ENCODE measurements at places on chromosomes 1 and 21.

- peaks cover 3% of the 10 kb centered on the region for H3K27me3 ChIP-seq
- DNase-seq: no peak
- no peak overlapping the region for H3K27ac ChIP-seq
- H3K4me1 ChIP-seq: peaks cover 10% of the 10 kb centered on the region
- no peaks in the 10 kb centered on the region for H3K36me3 ChIP-seq
Observed at GRCh38 chr1:3319874-3320245, 134.6 kb upstream of the ARHGEF16 start.

DNA sequence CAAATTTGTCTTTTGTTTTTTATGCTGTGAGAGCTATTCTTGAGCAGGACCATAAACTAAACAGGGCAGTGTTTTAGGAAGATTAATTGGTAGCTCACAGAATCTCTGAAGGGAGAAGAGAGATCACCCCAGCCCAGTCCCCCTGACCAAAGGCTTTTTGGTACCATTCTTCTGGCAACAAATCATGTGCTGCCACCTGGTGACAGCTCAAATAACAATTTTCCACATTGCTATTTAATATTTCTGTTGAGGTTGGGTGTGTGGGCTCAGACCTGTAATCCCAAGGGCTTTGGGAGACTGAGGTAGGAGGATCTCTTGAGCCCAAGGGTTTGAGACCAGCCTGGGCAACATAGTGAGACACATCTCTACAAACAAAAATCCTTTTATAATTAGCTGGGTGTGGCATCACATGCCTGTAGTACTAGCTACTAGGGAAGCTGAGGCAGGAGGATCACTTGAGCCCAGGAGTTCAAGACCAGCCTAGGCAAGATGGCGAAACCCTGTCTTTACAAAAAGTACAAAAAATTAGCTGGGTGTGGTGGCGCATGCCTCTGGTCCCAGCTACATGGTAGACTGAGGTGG lies 2.2 kb upstream of the TESK2 start:
- H3K4me3 ChIP-seq: no peak overlapping the region
- peaks cover 15% of the 10 kb centered on the region for H3K4me1 ChIP-seq
- peak; percentile 56 for DNase-seq
- peaks cover 2% of the 10 kb centered on the region for H3K36me3 ChIP-seq
- H3K27me3 ChIP-seq: no peaks in the 10 kb centered on the region

DNA sequence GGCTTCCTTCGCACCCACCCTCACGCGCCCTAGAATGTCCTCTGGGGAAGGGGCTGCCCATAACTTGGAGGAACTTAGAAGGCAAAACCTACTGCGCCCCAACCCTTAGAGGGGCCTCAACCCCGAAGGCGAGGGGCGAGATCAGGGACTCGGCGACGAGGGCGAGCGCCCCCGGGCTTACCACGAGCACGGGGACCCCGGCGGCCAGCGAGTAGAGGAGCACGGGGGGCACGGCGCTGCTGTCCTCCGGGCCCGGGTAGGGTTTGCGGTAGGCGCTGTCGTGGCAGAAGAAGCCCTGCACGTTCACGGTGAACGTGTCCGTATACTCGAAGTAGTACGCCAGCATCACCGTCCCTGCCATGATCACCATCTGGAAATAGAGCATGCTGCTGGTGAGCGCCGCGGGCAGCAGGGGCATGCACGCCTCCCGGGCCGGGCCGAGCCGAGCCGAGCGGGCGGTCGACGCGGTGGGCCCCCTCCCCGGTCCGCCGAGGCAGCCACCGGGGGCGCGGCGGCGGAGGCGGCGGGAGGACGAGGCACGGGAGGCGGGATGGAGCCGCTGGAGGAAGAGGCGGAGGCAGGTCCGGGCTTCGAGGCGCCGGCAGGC lies 304 bp downstream of the PLPPR5 start:
- no peak for DNase-seq
- peaks cover 9% of the 10 kb centered on the region for H3K27me3 ChIP-seq
- H3K27ac ChIP-seq: no peak overlapping the region
- peak overlapping the region; percentile 44 for H3K4me3 ChIP-seq
- H3K4me1 ChIP-seq: no peaks in the 10 kb centered on the region

GRCh38 chr1:236345728-236346127 lies 48.4 kb upstream of the EDARADD start:
- no peaks in the 10 kb centered on the region for H3K4me1 ChIP-seq
- H3K4me3 ChIP-seq: no peak overlapping the region
- H3K27me3 ChIP-seq: peaks cover 9% of the 10 kb centered on the region
- no peak overlapping the region for H3K27ac ChIP-seq
- H3K36me3 ChIP-seq: no peaks in the 10 kb centered on the region
- no peak for DNase-seq

DNA sequence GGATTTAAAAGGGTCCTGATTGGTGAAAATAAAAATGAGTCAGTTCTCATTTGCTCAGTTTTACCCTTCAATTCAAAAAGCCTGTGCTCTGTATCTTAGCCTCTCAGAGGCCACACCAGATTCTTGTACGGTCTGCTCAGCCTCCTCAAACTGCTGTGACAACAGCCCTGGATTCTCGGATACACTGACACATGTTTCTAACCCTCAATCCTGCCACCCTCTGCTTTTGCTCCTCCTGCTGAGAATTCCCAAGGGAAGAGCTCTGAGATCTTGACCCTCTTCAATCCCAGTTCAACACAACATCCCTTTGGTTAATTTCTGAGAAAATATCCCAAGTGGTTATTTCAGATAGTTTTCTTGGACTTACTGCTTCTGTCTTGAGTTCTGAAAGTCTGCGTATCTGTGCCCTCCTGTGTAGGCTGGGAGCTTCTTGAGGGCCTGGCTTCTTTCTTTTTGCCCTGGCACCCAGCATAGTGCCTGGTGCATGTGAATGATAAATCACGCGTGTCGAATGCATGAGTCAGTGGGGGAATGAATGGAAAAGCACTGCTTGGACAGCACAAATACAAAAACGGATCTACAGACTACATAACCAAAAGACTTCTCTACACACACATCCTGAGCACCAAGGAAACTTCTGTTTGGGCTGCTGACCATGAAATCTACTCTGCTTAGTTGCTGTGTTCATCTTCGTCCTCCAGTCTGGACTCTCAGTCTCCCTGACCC lies 24.5 kb downstream of the IRF2BP2 start:
- peaks cover 6% of the 10 kb centered on the region for H3K27me3 ChIP-seq
- H3K4me1 ChIP-seq: peaks cover 5% of the 10 kb centered on the region
- H3K27ac ChIP-seq: no peak overlapping the region
- no peak overlapping the region for H3K4me3 ChIP-seq

GRCh38 chr1:94101613-94102525 lies 19.1 kb downstream of the ABCA4 start:
- H3K4me1 ChIP-seq: no peaks in the 10 kb centered on the region
- H3K4me3 ChIP-seq: no peak overlapping the region
- no peaks in the 10 kb centered on the region for H3K36me3 ChIP-seq
- H3K27ac ChIP-seq: no peak overlapping the region

DNA sequence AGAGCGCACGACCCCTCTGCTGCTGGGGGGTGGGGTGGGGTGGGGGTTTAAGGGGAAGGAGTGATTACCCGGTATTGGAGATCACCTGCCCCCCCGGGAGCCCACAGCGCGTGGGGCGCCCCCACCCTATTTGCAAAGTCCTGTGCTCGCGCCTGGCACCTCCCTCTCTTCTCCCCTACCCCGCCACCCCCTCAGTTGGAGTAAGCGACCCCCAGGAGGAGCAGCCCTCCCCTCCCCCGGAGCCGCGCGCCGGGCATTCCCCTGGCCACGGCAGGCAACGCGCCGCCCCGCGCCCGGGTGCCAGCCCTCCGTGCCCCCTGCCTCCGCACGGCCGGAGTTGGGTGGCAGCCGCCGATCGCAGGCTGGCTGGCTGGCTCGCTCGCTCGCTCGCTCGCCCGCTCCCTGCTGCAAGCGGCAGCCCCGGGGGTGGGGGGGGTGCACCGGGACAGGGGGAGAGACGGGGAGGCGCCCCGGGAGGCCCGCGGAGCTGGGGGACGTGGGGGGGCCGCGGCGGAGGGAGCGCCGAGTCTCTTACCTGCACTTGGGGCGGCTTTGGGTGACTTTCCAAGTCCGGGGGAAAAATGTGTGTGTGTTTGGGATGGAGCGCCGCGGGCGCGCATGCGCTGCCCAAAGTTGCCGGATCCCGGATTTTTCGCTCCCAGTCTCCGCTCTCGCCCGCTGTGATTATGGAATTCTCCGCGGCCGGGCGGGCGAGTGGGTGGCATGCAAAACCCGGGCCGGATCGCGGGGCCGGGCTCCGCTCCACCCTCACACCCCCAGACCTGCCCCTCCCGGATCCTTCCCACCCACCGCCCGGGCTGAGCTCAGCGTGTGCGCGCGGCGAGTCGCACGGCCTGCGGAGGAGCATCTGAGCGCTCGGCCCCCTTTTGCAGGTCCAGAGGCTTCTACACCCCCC lies at the start of gene CASZ1:
Gene CASZ1, minus strand, starts transcription at position 618 of the 916 bp plus-strand sequence. CDS start 102,757 bp downstream, outside the sequence.
- no peak within 1 kb of the TSS for H3K27ac ChIP-seq
- peaks cover 10% of the 10 kb centered on the region for H3K4me1 ChIP-seq
- peaks cover 35% of the 10 kb centered on the region for H3K27me3 ChIP-seq
- H3K4me3 ChIP-seq: no peak within 1 kb of the TSS

DNA sequence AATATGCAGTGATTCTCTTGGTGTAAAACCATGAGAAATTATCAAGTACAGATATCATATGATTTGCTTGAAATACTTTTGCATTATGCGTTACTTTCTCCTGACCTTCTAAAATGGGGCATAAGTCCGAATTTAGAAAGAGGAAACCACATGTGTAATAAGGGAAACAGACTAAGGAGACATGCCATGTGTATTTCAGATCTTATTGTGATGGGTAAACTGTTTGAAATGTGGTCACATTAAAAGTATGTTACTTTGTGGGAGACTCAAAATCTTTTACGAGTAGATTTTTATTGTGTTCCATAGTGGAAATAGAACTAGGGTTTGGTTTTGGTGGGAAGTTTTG lies 173.0 kb downstream of the NFIA start:
- DNase-seq: no peak
- H3K36me3 ChIP-seq: no peaks in the 10 kb centered on the region
- H3K4me3 ChIP-seq: no peak overlapping the region

- no peaks in the 10 kb centered on the region for H3K36me3 ChIP-seq
- DNase-seq: no peak
- H3K4me1 ChIP-seq: no peaks in the 10 kb centered on the region
- no peak overlapping the region for H3K4me3 ChIP-seq
- peaks cover 25% of the 10 kb centered on the region for H3K27me3 ChIP-seq
Observed at GRCh38 chr1:110174961-110175360, 24.7 kb downstream of the SLC6A17 start.

DNA sequence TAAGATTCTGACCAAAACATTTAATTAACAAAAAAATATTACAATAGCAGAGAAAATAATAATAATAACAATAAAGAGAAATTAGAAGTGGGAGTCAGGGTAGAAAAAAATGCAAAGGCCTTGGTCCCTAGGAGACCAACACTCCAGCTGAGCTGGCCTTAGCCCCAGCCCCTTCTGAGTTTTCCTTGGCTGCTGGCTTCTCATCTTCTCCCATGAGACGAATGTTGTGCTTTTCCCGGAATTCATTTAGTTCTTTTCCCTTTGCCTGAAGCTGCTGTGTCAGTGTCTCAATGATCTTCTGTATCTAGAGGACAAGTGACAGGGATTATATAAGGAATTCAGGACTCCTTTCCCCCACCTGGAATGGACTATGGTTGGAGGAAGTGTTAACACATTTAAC lies 2.4 kb downstream of the KLHDC9 start:
- no peak for DNase-seq
- no peaks in the 10 kb centered on the region for H3K27me3 ChIP-seq
- no peak overlapping the region for H3K4me3 ChIP-seq
- H3K4me1 ChIP-seq: peaks cover 33% of the 10 kb centered on the region
- no peak overlapping the region for H3K27ac ChIP-seq

GRCh38 chr1:165431079-165431478 lies 13.8 kb downstream of the RXRG start:
- no peak overlapping the region for H3K4me3 ChIP-seq
- H3K27me3 ChIP-seq: peaks cover 8% of the 10 kb centered on the region
- H3K36me3 ChIP-seq: no peaks in the 10 kb centered on the region
- H3K4me1 ChIP-seq: no peaks in the 10 kb centered on the region
- no peak for DNase-seq

GRCh38 chr21:36747815-36748383 lies 49.0 kb downstream of the SIM2 start:
- H3K4me3 ChIP-seq: no peak overlapping the region
- no peak overlapping the region for H3K27ac ChIP-seq
- peaks cover 4% of the 10 kb centered on the region for H3K4me1 ChIP-seq
- DNase-seq: no peak
- H3K27me3 ChIP-seq: peaks cover 25% of the 10 kb centered on the region

DNA sequence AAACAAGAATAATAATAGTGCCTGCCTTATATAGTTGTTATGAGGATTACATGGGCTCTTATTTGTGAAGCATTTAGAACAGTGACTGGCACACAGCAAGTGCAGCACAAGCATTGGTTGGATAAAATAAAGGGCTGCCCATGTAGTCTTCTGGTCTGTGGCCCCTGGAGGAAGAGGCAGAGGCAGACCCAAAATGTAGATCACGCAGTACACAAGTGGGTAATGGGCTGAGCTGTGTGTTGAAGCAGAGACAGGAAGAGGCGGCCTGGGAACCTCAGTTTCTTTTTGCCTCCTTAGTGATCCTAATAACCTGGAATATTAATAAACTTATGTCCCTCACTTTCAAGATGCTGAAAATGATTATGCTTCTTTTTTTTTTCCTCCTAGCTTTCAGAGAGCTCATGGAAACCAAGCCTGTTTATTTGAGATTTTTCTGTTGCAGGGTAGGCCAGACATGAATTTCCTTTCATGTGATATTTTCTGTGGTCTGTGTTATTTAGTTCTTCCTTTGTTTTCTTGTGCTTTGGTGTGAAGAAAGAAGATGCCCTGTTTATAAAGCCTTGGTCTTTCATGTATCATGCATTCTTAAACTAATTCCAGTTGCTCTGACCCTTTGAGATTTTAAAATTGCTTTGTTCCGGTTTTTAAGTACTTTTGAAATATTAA lies 42.5 kb downstream of the LRRC8D start:
- no peaks in the 10 kb centered on the region for H3K27me3 ChIP-seq
- H3K36me3 ChIP-seq: peaks cover 14% of the 10 kb centered on the region
- no peak for DNase-seq
- peaks cover 11% of the 10 kb centered on the region for H3K4me1 ChIP-seq
- no peak overlapping the region for H3K4me3 ChIP-seq

DNA sequence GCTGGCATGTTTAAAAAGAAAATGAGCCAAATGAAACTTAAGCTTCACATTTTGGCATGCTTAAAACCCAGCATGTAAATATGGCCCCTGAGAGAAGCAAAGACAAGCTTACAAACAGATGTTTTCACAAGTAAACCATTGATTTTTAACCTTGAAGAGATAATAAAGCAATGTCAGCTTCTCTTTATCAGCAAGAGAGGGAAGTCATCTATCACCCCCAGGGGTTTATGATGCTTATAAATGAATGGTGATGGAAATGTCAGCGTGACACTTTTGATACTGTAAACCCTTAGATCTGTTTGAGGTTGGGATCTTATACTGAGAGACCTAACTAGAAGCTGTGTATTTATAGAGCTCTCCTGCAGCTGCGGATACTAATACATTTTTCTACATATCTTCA lies 471.3 kb downstream of the PLA2G4A start:
- H3K27me3 ChIP-seq: no peaks in the 10 kb centered on the region
- H3K36me3 ChIP-seq: no peaks in the 10 kb centered on the region
- DNase-seq: no peak
- H3K4me3 ChIP-seq: no peak overlapping the region

- H3K4me3 ChIP-seq: no peak overlapping the region
- no peaks in the 10 kb centered on the region for H3K4me1 ChIP-seq
- DNase-seq: no peak
- H3K27me3 ChIP-seq: no peaks in the 10 kb centered on the region
- no peaks in the 10 kb centered on the region for H3K36me3 ChIP-seq
- H3K27ac ChIP-seq: no peak overlapping the region
Observed at GRCh38 chr1:80305466-80305865, 1298.9 kb upstream of the ADGRL4 start.

GRCh38 chr21:43958364-43959158 lies 53.5 kb upstream of the TRAPPC10 start:
- H3K36me3 ChIP-seq: peaks cover 6% of the 10 kb centered on the region
- no peak for DNase-seq
- no peaks in the 10 kb centered on the region for H3K27me3 ChIP-seq
- no peak overlapping the region for H3K4me3 ChIP-seq

GRCh38 chr1:240293706-240294105 lies 202.0 kb downstream of the FMN2 start:
- no peaks in the 10 kb centered on the region for H3K36me3 ChIP-seq
- no peaks in the 10 kb centered on the region for H3K4me1 ChIP-seq
- H3K27ac ChIP-seq: no peak overlapping the region

Data from memory B cell (primary cell).